ENCODE measurements at places on chromosomes 13 and 19.

GRCh38 chr13:50794226-50794625 lies 49.3 kb downstream of the DLEU7 start:
- H3K27me3 ChIP-seq = no peaks in the 10 kb centered on the region
- H3K4me1 ChIP-seq = no peaks in the 10 kb centered on the region
- no peak overlapping the region for H3K4me3 ChIP-seq
- no peak overlapping the region for H3K27ac ChIP-seq

GRCh38 chr13:106139942-106140341 lies 395.5 kb downstream of the EFNB2 start:
- no peak overlapping the region for H3K4me3 ChIP-seq
- no peak for DNase-seq
- H3K36me3 ChIP-seq = no peaks in the 10 kb centered on the region
- H3K27ac ChIP-seq = no peak overlapping the region

DNA sequence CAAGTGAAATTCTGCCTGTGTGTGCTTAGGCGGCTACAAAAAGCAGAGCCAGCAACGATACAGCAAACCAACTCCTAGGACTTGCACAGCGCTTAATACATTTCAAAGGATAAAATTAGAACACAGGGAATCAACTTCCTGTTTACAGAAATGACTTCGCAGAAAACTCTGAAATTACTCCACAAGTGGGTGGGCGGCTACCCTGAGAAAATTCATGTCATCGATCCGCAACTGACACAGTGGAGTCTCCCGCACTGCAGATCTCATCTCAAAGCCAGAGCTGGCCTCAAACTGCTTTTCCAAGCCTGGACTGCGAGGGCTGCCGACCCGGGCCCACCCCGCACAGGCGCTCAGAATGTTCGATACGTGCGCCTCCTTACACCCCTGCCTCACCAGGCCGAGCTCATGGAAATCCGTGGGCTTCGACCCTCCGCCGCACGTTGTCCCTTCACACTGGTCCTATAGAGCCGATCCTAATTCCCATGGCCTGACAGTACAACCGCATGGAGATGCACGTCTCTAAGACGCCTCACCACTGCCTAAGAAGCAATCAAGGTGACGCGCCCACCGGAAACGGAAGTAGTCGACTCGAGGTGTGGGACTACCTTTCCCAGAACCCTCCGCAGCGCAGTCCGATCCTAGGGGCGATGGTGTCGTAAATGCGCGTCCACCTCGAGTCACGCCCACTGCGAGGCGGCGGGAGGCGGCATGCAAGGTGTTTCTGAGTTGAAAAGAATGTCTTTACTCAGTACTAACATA lies at the start of gene ZNF229:
Gene ZNF229, minus strand, starts transcription at position 557 of the 759 bp plus-strand sequence. CDS start 5,625 bp downstream, outside the sequence.
- peaks cover 39% of the 10 kb centered on the region for H3K36me3 ChIP-seq
- H3K27me3 ChIP-seq = peaks cover 5% of the 10 kb centered on the region
- peaks cover 21% of the 10 kb centered on the region for H3K4me1 ChIP-seq
- peak within 1 kb of the TSS; percentile 45 for H3K27ac ChIP-seq
- peak; percentile 86 for DNase-seq
- H3K4me3 ChIP-seq = peak within 1 kb of the TSS; percentile 58

GRCh38 chr19:29586401-29586800 lies 19.7 kb upstream of the POP4 start:
- no peak overlapping the region for H3K27ac ChIP-seq
- H3K36me3 ChIP-seq = no peaks in the 10 kb centered on the region
- DNase-seq = no peak

GRCh38 chr13:81664872-81665271 lies 1323.9 kb upstream of the SPRY2 start:
- H3K27ac ChIP-seq = no peak overlapping the region
- no peak for DNase-seq
- no peaks in the 10 kb centered on the region for H3K4me1 ChIP-seq
- H3K36me3 ChIP-seq = no peaks in the 10 kb centered on the region
- no peaks in the 10 kb centered on the region for H3K27me3 ChIP-seq

- H3K4me3 ChIP-seq = no peak overlapping the region
- DNase-seq = no peak
- H3K27ac ChIP-seq = no peak overlapping the region
- no peaks in the 10 kb centered on the region for H3K4me1 ChIP-seq
These were observed 6.6 kb downstream of the PODNL1 start for GRCh38 chr19:13931391-13932148.

GRCh38 chr19:900302-901111 lies 7.2 kb downstream of the RNU6-9 start:
- no peak overlapping the region for H3K4me3 ChIP-seq
- DNase-seq = no peak
- no peaks in the 10 kb centered on the region for H3K27me3 ChIP-seq
- H3K4me1 ChIP-seq = peaks cover 19% of the 10 kb centered on the region
- no peak overlapping the region for H3K27ac ChIP-seq
- H3K36me3 ChIP-seq = peaks cover 49% of the 10 kb centered on the region

- H3K36me3 ChIP-seq = no peaks in the 10 kb centered on the region
- H3K4me1 ChIP-seq = no peaks in the 10 kb centered on the region
- no peak overlapping the region for H3K4me3 ChIP-seq
- H3K27ac ChIP-seq = no peak overlapping the region
- peak; percentile 43 for DNase-seq
These were observed 12.5 kb upstream of the MAP1S start for GRCh38 chr19:17706750-17707181.

DNA sequence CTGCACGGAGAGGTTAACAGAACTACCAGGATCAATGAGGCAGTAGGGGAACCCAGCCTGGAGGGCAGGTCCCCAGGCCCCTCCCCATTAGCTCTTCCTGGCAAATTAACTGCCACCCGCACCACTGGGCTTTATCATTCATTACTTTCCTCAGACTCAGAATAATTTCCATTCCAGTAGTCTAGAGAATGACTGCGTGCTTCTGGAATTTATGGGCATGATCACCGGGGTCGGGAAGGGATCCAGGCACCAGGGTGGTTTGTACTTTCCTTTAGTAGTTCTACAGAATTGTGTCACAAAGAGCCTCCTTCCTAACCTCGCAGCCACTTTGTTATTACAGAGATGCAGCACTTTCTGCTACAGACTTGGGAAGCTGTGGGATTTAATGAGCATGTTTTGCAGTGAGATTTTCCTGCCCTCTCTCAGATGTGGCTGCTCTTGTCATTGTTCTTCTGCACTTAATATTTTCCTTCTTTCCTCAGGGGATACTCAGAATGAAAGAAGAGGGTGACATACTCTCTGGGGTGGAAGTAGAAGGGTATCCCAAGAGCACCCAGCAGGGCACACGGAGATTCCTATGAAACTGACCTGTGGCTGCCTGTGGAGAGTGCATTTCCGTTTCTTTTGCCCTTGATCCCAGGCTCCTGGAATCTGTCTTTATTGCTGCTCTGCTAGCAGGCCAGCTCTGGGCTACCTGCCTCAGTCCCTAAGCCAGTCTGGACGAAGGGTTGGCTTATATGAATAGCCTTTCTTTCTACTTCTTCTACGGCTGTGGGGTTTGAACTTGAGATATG lies 285.0 kb upstream of the SLC10A2 start:
- H3K4me3 ChIP-seq = no peak overlapping the region
- H3K27me3 ChIP-seq = no peaks in the 10 kb centered on the region
- H3K27ac ChIP-seq = no peak overlapping the region
- H3K36me3 ChIP-seq = no peaks in the 10 kb centered on the region
- peak; percentile 17 for DNase-seq

GRCh38 chr13:63463782-63464610 lies 2048.3 kb upstream of the PCDH20 start:
- H3K27me3 ChIP-seq = no peaks in the 10 kb centered on the region
- H3K4me1 ChIP-seq = no peaks in the 10 kb centered on the region
- H3K27ac ChIP-seq = no peak overlapping the region
- peak; percentile 1 for DNase-seq

GRCh38 chr13:111171629-111172028 lies 56.5 kb downstream of the ARHGEF7 start:
- H3K4me3 ChIP-seq = no peak overlapping the region
- peaks cover 24% of the 10 kb centered on the region for H3K36me3 ChIP-seq
- no peak overlapping the region for H3K27ac ChIP-seq
- no peak for DNase-seq

GRCh38 chr19:30692879-30693503 lies 320.8 kb downstream of the ZNF536 start:
- H3K27me3 ChIP-seq = no peaks in the 10 kb centered on the region
- H3K36me3 ChIP-seq = no peaks in the 10 kb centered on the region
- peaks cover 15% of the 10 kb centered on the region for H3K4me1 ChIP-seq
- H3K27ac ChIP-seq = peak overlapping the region; percentile 65
- no peak for DNase-seq

DNA sequence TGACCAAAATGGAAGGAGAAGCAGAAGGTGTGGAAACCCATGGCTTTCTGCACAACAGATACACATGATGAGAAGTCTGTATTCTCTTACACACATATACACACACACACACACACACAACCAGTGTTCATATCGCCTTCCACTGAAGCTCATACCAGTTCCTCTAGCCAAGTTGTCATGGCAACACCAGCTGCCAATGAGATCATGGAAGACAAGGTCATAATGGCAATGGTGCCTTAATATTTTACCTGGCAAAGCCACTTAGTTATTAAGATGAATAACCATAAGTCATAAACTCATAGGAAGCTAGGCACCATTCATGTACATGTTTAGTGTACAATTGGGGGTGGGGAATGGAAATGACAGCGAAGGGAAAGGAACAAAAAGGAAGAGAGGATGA lies 2.6 kb upstream of the DHRS12 start:
- DNase-seq = peak; percentile 56
- peaks cover 29% of the 10 kb centered on the region for H3K4me1 ChIP-seq
- no peak overlapping the region for H3K4me3 ChIP-seq
- no peaks in the 10 kb centered on the region for H3K27me3 ChIP-seq
- no peak overlapping the region for H3K27ac ChIP-seq

GRCh38 chr13:20870829-20871228 lies 31.7 kb downstream of the XPO4 start:
- H3K36me3 ChIP-seq = no peaks in the 10 kb centered on the region
- H3K4me1 ChIP-seq = peaks cover 39% of the 10 kb centered on the region
- no peak overlapping the region for H3K4me3 ChIP-seq
- H3K27me3 ChIP-seq = no peaks in the 10 kb centered on the region
- no peak overlapping the region for H3K27ac ChIP-seq

- H3K4me3 ChIP-seq = no peak overlapping the region
- H3K27ac ChIP-seq = no peak overlapping the region
- H3K27me3 ChIP-seq = no peaks in the 10 kb centered on the region
- DNase-seq = no peak
These were observed 185.2 kb downstream of the KLF12 start for GRCh38 chr13:73948848-73949529.

DNA sequence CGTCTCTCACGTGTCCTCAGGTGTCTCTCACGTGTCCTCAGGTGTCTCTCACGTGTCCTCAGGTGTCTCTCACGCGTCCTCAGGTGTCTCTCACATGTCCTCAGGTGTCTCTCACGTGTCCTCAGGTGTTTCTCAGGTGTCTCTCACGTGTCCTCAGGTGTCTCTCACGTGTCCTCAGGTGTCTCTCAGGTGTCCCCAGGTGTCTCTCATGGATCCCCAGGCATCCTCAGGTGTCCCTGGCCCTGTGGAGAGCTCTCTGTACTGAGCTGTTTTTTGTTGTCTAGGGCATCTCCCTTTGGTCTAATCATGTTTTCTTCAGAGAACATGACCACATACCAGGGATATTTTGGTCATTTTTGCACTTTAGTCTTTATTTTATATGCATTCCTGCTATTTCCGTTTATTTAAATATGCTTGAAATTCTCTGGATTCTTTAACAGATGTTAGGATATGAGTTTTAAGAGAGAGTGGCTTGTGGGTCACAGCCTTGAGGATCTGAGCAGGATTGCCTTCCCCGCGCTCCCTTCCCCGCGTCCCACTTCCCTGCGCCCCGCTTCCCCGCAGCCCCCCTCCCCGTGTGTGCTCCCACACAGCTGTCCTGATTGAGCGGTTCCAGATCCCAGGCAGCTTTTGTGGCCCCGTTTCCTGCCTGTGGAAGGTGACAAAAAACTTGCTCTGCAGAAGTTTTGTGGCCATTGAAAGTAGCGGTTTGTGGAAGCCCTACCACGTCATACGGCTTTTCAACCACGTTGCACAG lies 31.9 kb downstream of the ATP4B start:
- DNase-seq = no peak
- H3K27ac ChIP-seq = no peak overlapping the region
- no peaks in the 10 kb centered on the region for H3K4me1 ChIP-seq
- peaks cover 15% of the 10 kb centered on the region for H3K36me3 ChIP-seq

GRCh38 chr13:67063036-67063435 lies 167.1 kb downstream of the PCDH9 start:
- H3K27me3 ChIP-seq = no peaks in the 10 kb centered on the region
- H3K4me3 ChIP-seq = no peak overlapping the region
- no peaks in the 10 kb centered on the region for H3K4me1 ChIP-seq

DNA sequence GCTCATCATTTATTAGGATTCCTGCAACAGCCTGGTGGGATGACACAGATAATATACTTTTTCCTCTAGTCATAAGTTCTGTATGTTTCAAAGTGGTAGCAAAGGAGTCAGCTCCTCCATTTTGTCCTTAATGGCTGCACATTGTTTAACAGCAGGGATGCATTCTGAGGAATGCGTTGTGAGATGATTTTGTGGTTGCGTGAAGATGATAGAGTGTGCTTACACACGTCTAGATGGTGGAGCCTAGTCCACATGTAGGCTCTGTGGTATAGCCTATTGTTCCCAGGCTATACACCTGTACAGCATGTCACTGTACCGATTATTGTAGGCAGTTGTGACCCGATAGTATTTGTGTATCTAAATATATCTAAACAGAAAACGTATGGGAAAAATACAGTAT lies 4.6 kb downstream of the SMARCA4 start:
- H3K4me3 ChIP-seq = no peak overlapping the region
- DNase-seq = no peak
- peaks cover 11% of the 10 kb centered on the region for H3K4me1 ChIP-seq
- no peaks in the 10 kb centered on the region for H3K36me3 ChIP-seq
- H3K27ac ChIP-seq = no peak overlapping the region

DNA sequence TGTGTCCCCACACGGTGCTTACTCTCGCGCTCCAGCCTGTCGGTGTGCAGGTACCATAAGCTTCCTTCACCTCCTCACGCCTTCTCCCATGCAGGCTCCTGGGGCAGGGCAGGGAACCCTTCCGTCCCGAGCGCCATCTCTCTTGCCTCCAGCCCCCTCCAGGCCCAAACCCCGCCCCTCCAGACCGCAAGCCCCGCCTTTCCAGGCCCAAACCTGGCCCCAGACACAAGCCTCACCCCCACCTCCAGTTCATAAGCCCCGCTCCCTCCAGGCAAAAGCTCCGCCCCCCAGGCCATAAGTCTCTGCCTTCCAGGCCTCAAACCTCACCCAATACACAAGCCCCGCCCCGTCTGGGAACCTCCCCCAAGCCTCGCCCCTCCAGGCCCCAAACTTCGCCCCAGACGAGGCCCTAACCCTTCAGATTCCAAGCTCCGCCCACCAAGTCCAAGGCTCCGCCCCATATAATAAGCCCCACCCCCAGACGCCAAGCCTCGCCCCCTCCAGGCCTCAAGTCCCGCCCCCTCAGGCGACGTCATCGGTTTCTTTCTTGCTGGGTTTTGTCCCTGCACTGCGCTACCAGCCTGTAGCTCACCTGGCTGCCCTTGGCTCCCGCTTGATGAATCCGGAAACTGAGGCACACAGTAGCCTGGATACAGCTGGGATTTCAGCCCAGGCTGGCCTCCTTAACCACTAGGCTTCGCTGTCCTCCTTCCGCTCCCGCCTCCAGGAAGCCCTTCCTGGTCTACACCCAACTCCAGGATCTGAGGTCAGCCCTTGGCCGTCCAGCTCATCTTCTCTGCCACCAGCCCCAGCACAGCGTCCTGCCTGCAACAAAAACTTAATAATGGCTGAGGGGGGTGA lies 16.1 kb downstream of the MKNK2 start:
- peak overlapping the region; percentile 95 for H3K27ac ChIP-seq
- peak; percentile 89 for DNase-seq
- H3K36me3 ChIP-seq = peaks cover 19% of the 10 kb centered on the region
- H3K27me3 ChIP-seq = no peaks in the 10 kb centered on the region
- peak overlapping the region; percentile 20 for H3K4me3 ChIP-seq

GRCh38 chr13:50691681-50692263 lies 151.7 kb downstream of the DLEU7 start:
- no peak for DNase-seq
- H3K27me3 ChIP-seq = no peaks in the 10 kb centered on the region
- H3K27ac ChIP-seq = no peak overlapping the region
- peaks cover 32% of the 10 kb centered on the region for H3K4me1 ChIP-seq
- no peaks in the 10 kb centered on the region for H3K36me3 ChIP-seq
